ENCODE measurements at places on chromosomes 1 and 21.

GRCh38 chr1:185846672-185847444, 112.7 kb downstream of the HMCN1 start:
- DNase-seq: no peak

DNA sequence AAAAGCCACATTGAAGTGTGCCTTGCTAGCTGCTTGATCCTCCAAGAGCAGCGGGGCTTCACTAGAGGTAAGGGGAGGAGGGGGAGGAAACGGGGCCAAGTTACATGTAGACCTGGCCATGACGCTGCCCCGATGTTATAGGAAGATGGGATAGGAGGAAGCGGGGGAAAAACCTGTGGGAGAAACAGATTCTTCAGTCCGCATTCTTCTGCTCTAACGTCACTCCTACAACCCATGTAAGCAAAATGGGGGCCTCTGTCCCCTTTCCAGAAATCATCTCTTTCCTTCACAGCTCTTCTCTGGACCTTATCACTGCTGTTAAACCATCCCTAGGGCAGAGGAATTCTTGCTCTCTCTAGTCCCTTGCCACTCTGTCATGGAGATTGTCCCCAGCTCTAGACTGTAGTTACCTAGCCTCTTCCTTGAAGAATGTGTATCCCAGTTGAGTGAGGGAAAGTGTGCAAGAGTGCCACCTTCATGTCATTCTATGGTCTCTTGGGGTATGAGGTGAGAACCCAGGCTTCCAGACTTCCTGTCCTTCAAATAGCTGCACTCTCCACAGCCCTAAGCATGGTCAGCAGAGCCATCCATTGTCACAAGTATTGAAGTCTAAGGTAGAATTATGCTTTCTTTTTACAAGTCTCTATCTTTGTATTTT, 11.4 kb downstream of the PLEKHO1 start:
- DNase-seq: no peak

GRCh38 chr1:118258975-118259374, 73.9 kb upstream of the SPAG17 start:
- no peak for DNase-seq

DNA sequence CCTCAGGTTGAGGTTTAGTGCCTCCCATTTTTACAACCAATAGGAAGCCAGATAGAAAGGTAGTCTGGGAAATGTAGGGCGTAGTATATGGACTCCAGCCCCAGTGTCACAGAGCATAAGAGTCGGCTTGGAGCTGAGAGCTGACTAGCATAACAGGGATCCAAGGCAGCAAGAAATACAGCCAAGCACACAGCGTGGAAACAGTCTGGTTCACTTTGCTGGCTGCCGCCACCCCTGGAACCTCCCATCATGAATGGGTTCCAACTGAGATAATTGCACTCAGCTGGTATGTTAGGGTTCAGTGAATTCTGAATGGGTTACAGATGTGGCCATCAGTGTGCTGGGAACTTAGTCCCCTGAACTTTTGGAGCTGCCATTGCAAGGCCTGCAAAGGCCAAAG, 76.7 kb upstream of the GPR88 start:
- DNase-seq: no peak

- no peak for DNase-seq
Observed at GRCh38 chr1:62391369-62391971, 45.4 kb upstream of the USP1 start.

- DNase-seq: no peak
Observed at GRCh38 chr1:22098752-22099151, 44.1 kb downstream of the WNT4 start.

DNA sequence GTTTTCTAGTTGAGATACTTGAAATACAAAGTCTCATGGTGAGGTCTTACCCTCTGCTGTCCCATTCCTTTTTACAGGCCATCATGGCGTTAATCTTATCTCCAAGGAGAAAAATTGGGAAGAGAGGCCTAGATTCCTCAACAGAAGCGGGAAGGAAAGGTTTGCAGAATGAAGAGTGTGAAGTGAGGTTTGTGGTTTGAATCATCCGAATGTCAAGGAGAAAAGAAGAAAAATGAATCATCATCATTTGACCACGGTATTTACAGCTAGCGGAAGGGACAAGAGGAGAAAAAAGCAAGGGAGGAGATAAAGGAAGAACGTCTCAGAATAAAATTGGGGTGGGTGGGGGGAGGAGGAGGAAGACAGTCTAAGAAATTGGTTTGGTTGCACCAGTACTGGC, 935 bp upstream of the COG2 start:
- DNase-seq: no peak

DNA sequence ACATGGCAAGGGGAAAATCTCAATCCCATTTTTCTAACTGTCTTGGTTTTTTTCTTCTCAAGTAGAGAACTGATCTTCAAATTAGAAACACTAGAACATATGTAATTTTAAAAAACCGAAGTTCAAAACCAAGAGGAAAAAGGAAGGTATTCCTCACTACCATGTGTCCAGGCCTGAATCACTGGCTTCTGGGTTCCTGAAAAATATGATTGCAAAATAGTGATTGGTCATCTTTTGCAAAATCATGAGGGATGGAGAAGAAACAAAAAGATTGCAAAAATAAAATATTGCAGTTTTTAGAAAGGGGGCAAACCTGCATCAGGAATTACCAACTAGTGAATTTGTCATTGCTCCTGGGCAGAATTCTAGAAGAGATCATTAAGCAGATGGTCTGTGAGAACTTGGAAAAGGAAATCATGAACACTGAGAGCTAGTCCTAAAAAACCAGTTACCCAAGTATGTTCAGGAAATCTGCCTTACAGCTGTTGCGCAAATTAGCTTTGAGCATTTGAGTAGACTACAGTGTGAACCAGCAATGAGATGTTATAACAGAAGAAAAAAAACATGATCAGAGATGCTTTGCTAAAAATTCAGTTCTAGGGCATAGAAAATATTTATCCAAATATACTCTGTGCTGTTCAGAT, 49.4 kb downstream of the SPATA46 start:
- DNase-seq: no peak

GRCh38 chr1:145892486-145893087, 6.9 kb upstream of the ANKRD35 start:
- no peak for DNase-seq

GRCh38 chr1:221708987-221709386, 32.9 kb downstream of the DUSP10 start:
- peak; percentile 90 for DNase-seq

- DNase-seq: no peak
Observed at GRCh38 chr1:224766266-224766665, 150.1 kb downstream of the CNIH3 start.

GRCh38 chr1:244030481-244031040, 20.5 kb upstream of the ZBTB18 start:
- no peak for DNase-seq

- DNase-seq: no peak
Observed at GRCh38 chr1:227532019-227532619, 31.2 kb upstream of the ZNF678 start.

DNA sequence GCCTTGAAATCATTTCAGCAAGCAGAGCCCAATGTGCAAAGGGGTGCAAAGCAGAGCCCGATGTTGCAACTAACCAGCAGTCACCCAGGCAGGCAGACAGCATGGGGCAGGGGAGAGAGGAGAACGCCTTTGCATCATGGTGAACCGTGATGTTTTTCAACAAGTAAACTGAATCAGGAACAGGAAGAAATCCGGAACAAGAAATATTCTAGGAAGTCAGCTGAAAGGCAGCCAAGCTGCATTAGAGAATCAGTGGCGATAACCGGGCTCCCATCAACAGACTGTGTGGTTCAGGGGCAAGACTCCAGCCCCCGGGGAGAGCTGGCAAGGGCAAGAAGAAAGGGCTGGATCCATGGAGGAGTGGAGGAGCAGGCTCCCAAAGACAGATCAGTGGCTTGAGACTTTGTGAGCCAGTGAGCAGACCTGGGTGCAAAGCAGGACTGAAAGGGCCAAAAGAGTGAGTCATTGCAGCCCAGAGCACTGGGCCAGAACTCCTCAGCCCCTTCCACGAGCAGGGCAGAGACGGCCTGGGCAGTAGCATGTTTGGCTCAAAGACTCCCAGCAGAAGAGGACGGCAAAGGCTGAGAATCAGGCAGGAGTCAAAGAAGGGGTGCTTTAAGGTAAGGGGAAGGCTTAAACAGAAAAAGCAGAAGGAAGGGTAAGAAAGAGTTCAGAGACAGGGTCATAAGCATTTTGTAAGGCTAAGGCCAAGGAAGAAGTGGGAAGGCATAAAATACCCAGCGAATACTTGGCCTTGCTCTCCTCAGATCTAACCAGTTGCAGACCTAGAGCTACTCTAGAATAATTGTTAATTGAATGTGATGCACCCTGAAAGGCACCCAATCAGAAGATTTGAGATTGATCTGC, 155.0 kb downstream of the SETD4 start:
- DNase-seq: no peak

GRCh38 chr1:242432491-242433095, 91.9 kb downstream of the PLD5 start:
- no peak for DNase-seq

DNA sequence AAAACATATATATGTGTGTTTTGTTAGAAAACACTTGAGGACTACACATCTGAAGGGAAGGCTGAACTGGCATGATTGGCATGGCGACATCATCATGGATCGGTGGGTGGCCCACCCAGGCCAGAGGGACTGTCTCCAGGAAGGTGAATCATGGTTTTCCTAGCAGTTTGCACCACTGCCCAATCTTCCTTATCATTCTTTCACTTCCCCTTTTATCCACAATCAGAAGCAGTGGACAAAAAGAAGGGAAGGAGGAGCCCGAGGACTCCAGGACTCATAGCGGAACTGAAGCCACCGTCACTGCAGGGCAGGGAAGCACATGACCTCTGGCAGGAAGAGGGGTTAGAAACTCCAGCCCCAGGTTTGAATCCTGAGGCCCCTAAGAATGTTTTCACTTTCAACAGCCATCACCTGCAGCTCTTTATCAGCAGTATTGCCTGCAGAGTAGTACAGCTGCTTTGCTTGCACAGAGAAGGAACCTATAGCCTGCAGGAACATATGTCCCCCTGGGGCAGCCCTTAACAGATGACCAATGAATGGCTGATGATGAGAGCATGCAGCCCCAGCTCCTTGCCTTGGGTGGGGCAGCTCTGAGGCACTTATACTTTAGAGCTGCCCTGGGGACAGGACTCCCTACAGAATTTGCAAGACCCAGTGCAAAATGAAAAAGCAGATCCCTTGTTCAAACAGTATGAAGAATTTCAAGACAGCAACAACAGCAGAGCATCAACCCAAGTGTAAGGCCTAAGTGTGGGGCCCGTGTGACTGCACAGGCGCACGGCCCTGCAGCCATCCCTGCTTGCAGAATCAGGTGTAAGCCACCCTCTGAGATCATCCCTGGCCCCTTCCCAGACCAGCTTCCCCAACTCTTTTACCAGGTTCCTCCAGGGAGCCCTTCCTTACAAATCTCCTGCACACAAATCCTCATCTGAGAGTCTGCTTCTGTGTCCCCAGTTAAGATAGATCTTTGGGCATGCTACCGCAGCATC, 241.8 kb upstream of the IRF2BP2 start:
- no peak for DNase-seq

GRCh38 chr21:29624776-29625175, 315.0 kb downstream of the GRIK1 start:
- DNase-seq: no peak

DNA sequence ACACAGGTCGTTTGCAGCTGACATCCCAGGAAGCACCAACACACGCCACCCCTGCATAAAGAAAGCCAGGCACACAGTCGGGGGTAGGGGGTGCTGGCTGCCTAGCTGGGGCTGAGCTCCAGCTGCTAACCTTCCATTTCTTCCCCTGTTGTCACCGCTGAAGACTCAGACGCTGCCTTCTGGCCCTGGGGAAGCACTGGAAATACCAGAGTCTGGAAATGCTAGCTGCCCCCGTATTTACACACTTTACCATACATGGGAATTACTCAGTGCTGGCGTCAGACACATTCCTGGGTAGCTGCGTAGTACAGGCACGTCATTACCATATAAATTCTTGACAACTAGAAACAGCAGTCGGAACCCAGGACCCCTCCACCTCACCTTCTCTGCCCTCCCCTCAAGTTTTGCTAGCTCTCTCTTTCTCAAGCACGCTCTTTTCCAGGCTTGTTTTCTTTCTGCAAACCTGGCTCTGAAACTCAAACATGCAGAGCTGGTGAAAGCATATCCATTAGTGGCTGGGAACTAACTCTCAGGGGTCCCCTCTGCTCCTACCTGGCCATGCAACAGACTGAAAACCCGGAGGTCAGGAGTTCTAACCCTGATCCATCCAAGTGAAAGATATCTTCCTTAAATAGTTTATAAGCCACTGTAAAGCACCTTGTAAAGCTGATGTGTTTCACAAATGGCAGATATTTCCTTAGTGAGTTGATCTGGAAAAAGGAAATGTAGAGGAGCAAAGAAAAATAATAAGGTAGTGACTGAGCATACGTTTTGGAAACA, 3.3 kb downstream of the CSRP1 start:
- no peak for DNase-seq

GRCh38 chr1:26799479-26800142, 11.9 kb downstream of the PIGV start:
- DNase-seq: peak; percentile 70

GRCh38 chr1:37031429-37031828, 2.9 kb downstream of the GRIK3 start:
- DNase-seq: no peak

- DNase-seq: no peak
Observed at GRCh38 chr1:56965916-56966697, at the start of gene C8B. C8B (minus strand) TSS chr1:56966015; CDS start chr1:56965948, 67 bp downstream.

- no peak for DNase-seq
Observed at GRCh38 chr1:228194921-228195812, 12.7 kb upstream of the OBSCN start.

- DNase-seq: no peak
Observed at GRCh38 chr1:236273358-236273757, 8.4 kb downstream of the ERO1B start.

GRCh38 chr1:61887931-61888564, 145.8 kb downstream of the PATJ start:
- no peak for DNase-seq

DNA sequence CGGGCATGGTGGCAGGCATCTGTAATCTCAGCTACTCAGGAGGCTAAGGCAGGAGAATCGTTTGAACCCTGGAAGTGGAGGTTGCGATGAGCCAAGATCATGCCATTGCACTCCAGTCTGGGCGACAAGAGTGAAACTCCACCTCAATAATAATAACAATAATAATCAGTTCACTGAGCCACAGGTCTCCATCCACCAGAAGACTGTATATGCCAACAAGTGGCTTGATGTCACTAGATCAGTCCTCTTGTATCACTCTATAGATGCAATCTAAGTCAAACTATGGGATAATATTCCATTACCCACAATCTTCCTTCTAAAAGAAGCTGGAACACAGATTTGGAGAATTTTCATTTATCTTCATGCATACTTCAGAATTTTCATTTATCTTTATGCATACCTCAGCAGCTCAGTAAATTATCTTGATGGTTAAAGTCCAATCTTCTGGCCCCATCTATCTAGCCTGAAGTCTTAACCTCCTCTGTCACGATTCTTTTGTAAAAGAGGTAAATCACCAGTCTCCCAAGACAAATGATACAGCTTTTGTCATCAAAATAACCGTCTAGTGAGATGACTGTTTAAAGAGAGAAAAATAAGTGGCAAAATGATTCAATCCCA, 61.8 kb downstream of the PUM1 start:
- no peak for DNase-seq
